ENCODE measurements at places on chromosomes 3 and 15.
A peak's percentile ranks its signal among the peaks of the same experiment; 100 is the strongest.

- no peak for DNase-seq
These were observed 76.5 kb upstream of the ARHGEF26 start for GRCh38 chr3:154044671-154045070.

- no peak for DNase-seq
These were observed 19.6 kb upstream of the HCN4 start for GRCh38 chr15:73388256-73388781.

- DNase-seq = no peak
These were observed 236.8 kb upstream of the TBC1D5 start for GRCh38 chr3:17979252-17979651.

DNA sequence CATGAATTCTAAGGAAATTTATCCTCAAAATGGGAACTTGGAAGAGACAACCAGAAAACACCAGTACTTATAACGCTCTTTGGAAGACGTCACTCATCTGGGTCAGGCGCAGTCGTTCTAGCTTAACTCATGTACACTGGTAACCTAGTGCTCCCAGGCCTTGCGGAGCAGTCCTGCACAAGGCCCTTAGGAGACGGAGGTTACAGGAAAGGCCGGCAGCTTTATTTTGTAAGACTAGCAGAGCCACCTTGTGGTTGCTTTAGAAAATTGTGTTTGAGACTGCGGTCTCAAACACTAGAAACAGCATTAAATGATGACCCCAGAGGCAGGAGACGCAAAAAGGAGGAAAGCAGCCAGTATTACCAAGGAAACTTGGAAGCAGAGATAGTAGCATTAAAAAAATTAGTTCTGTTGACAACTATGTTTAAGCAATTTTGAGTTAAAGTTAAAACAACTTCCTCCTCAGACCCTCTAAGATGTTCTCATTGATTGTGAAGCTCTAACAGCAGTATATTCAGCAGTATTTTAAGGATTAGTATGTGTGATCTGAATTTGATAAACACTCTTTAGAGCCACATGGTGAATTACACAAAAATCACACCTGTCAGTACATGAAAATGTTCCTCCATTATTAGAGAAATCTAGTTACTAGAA lies 141.9 kb upstream of the C2CD4B start:
- DNase-seq = no peak

- DNase-seq = peak; percentile 49
These were observed 53.8 kb downstream of the SST start for GRCh38 chr3:187616307-187616972.

DNA sequence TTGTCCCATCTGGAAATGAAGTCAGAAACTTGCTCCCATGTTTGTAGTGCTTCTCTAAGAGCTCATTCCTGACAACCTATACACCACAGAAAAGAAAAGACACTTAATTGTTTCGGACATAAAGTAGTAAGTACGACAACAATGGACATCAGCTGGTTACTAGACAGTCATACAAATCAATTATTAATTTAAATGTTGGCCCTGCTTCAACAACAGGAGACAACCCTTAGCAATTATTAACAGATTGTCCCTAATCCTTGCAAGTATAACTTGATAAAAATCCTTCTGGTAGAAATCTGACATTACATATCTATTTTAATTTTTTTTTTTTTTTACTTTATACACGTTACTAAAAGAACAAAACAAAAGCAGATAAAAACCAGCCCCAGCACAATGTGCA lies 29.8 kb downstream of the ERICH6 start:
- no peak for DNase-seq

DNA sequence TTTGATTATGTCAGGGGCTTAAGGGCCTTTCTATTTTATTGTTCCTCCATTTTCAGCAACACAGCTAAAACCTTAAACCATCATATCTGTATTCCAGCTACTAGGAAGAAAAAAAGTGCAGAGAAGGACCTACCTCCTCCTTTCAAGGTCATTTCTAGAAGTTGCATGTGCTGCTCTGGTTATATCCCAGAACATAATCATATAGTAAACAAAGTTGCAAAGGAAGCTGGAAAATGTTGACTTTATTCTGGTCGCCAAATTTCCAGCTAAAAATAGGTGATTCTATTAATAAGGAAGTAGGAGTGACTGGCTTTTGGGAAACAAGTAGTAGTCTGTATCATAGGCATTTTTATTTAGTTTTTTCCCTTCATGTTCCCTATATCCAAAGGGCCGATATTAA lies 21.3 kb upstream of the B3GALNT1 start:
- no peak for DNase-seq

DNA sequence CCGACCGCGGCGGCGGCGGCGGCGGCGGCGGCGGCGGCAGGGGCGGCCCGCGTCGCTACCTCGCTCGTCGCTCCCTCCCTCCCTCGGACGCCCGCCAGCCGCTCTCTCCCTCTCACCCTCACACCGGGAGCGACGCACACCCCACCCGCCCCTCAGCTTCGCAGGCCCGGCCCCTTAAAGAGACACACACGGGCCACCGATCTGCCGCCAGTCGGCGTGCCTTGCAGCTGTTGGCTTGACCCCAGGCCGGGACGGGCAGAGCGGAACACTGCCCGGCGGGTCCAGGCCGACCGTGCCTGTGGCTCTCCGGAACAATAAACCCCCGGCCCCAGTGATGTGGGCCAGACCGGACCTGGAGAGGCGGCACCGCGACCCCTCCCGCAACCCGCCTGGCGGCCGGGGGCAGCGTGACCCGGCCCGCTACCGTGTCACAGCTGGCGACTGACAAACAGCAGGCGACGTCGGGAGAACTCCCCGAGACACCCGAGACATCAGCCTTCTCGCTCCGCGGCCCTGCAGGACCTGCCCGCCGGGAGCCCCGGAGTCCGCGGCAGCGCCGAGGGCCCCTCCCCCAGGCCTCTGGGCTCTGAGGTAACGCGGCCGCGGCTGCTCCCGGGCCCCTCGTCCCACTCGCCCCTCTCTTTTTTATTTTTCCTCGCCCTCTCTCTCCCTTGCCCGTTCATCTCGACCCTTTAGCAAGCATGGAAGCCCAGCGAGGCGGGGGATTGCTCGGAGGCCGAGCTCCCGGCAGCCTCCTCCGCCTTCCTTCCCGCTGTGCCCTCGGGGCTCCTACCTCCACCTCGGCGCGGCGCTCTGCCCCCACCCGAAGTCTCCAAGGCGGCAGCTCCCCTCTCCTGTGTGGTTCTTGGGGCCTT lies at the start of gene SETD2:
Gene SETD2 (minus strand): TSS at position 107 of the 875 bp plus-strand sequence. CDS start 189 bp downstream, outside the sequence.
- peak; percentile 86 for DNase-seq

- no peak for DNase-seq
These were observed 189.5 kb downstream of the NSUN3 start for GRCh38 chr3:94252316-94252715.

DNA sequence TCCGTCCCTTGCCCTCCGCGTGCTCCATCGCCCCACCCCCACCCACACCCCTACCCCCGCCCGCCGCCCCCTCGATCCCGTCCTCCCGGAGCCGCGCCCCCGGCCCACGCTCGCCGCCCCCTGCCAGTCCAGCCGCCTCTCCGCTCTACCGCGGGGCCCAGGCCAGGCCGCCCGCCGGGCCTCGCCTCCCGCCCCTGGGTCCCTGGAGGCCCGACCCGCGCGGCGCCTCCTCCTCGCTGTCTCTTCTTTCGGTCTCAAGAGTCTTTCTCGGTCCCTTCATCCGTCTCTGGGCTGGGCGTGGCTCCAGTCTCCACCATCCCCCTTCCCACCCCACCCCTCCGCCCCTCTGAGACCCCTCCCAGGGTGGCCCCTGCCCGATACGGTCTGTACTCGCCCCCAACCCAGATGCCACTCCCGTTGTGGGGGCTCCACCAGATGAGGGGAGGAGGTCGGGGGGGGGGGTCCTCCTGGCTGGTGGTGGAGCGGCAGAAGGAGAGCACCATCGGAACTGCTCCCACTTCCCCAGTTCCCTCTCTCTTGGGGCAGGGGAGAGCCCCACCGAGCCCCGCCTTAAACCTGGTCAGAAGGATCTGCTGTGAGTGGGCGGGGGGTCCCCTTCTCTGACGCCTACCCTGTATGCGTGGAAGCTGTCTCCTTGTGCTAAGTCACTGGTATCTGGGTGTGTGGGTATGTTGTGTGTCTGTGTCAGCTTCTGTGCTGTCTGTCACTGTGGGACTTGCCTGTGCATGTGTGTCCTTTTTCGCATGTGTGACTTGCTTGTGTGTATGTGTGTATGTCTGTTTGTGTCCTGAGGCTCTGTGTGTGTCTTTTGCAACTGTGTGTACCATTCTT lies 1.0 kb downstream of the PRKCD start:
- DNase-seq = peak; percentile 56

Data from activated CD8-positive, alpha-beta memory T cell treated with anti-CD3 and anti-CD28 coated beads, Interleukin-2, amount 50 U/mL, for 4 hours (primary cell).